Activated naive CD4-positive, alpha-beta T cell treated with anti-CD3 and anti-CD28 coated beads for 36 hours (primary cell): ENCODE measurements at places on chromosomes 12 and 14. TPM values are rescaled to one million over a fixed set of nuclear protein-coding genes. Genes with fewer than 3 reads are reported as not detected.
A peak's percentile ranks its signal among the peaks of the same experiment; 100 is the strongest.

DNA sequence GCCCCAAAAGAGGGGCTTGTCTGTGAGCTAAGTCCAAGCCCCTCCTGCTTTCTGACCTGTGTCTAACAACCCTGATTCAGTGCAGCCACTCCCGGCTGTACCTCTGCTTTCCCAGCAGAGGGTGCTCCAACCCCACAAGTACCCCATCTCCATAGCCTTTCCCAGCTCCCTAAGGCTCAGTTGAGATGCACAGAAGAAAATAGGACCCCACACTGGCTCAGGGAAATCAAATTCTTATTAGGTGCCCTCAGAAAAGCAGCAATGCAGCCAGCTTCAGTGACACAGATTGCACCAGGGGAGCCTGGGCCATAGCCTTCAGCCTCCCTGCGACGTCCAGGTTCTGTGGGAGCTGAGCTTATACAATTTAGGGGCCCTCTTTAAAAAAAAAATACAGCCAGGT is 49.9 kb downstream of the LRRC74A start:
- no peaks in the 10 kb centered on the region for H3K36me3 ChIP-seq
- H3K4me1 ChIP-seq = no peaks in the 10 kb centered on the region
- H3K27ac ChIP-seq = no peak overlapping the region
- H3K4me3 ChIP-seq = no peak overlapping the region

DNA sequence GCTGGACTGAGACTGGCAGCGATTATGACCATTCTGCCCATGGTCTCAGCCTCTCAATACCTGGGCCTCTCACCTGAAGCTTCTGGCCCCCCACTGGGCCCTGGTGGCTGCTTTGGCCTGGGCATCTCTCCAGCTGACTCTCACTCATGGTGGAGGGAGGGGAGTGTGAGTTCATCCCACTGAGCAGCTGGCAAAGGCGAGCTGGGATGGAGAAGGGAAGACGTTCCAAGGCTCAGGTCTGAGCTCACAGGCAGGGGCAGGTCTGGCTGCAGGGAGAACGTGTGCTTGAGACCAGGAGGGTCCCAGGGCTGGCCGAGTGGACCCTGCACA is 103.5 kb downstream of the TMEM121 start:
- no peak for DNase-seq
- no peak overlapping the region for H3K27ac ChIP-seq
- no peaks in the 10 kb centered on the region for H3K36me3 ChIP-seq
- H3K27me3 ChIP-seq = no peaks in the 10 kb centered on the region
- H3K4me1 ChIP-seq = no peaks in the 10 kb centered on the region
- no peak overlapping the region for H3K4me3 ChIP-seq

GRCh38 chr14:54450535-54450934 is 9.4 kb upstream of the CNIH1 start:
- no peak overlapping the region for H3K4me3 ChIP-seq
- no peak overlapping the region for H3K27ac ChIP-seq
- peaks cover 4% of the 10 kb centered on the region for H3K4me1 ChIP-seq
- H3K27me3 ChIP-seq = no peaks in the 10 kb centered on the region
- no peaks in the 10 kb centered on the region for H3K36me3 ChIP-seq

DNA sequence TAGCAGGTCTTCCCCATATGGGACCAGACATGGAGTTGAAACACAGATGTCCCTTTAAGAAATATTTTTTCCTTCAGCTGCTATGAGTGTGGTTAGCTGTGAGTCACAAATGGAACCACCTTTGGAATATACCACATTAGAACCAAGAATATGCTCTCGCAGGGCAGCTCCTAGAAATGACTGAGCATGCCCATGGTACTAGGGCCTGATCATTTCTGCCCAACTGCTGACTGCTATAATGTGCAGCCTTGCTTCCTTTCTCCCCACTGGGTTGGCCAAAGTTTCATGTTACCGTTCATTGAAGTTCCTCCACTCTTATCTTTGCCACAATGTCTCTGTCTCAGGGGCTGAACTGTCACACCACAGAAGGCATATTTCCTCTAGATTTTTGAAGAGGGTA is 1074.6 kb downstream of the FLRT2 start:
- no peaks in the 10 kb centered on the region for H3K36me3 ChIP-seq
- H3K27ac ChIP-seq = no peak overlapping the region
- H3K4me1 ChIP-seq = no peaks in the 10 kb centered on the region

- H3K4me3 ChIP-seq = no peak overlapping the region
- no peak overlapping the region for H3K27ac ChIP-seq
- H3K36me3 ChIP-seq = no peaks in the 10 kb centered on the region
These were observed 34.7 kb upstream of the FZD10 start for GRCh38 chr12:130127532-130127911.

DNA sequence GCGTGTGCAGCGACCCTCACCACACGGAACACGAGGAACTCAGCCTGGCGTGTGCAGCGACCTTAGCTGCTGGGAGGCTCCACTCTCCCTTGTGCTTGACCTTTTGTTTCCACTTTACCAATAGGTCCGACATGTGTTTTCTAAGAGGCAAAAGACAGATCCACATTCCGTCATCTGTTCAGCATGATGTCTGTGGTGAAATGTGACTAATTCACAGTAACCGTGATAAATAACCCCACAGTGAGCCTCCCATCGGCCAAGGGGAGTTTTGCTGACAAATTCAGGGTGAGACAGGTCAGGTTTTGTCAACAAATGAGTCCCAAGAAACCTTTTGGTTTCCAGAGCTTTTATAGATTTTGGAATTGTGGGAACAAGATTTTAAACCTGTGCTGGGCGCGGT is 55.9 kb downstream of the MOK start:
- no peaks in the 10 kb centered on the region for H3K4me1 ChIP-seq
- no peak overlapping the region for H3K27ac ChIP-seq
- no peaks in the 10 kb centered on the region for H3K27me3 ChIP-seq
- DNase-seq = no peak
- H3K4me3 ChIP-seq = no peak overlapping the region

GRCh38 chr12:122437656-122438121 is 15.2 kb upstream of the CLIP1 start:
- no peaks in the 10 kb centered on the region for H3K4me1 ChIP-seq
- no peak overlapping the region for H3K4me3 ChIP-seq
- no peak for DNase-seq

- H3K4me1 ChIP-seq = peaks cover 5% of the 10 kb centered on the region
- H3K36me3 ChIP-seq = no peaks in the 10 kb centered on the region
- no peak overlapping the region for H3K27ac ChIP-seq
- no peak for DNase-seq
These were observed 13.0 kb downstream of the TTC7B start for GRCh38 chr14:90803249-90803648.

DNA sequence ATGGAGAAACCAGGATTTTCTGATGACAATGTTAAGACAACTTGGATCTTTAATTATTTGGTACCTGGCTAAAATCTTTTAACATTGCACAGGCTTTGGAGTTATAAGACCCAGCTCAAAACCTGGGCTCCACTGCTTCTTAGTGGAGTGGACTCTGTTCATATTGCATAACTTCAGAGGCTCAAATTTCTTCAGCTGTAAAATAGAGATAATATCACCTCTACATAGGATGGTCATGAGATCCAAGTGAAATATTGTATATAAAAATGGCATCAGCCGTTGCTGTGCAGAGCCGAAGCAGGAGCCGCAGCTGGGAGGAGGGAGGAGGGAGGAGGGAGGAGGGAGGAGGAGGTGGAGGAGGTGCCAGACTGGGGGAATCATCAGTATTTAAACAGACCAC is 10.5 kb downstream of the NPC2 start:
- H3K4me1 ChIP-seq = no peaks in the 10 kb centered on the region
- DNase-seq = no peak
- H3K4me3 ChIP-seq = no peak overlapping the region
- H3K36me3 ChIP-seq = peaks cover 2% of the 10 kb centered on the region
- H3K27me3 ChIP-seq = no peaks in the 10 kb centered on the region
- H3K27ac ChIP-seq = no peak overlapping the region

DNA sequence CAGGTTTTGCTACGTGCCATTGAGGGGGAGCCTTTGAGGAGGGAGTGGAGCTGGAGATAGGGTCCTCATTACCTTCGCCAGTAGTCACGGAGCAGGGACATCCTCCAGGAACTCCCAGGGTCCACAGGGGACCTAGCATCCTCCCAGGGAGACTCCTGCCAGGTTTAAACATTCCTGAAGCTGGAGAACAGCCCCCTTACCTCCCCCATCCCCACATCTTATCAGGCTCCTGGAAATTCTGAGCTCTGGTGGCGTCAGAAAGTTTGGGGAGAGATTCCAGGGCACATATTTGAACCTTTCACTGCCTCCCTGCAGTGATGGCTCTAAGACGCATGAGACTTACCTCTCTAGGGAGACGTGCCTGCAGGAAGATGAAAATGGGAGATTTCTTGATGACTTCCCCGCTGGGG is 192.3 kb upstream of the GSC start:
- no peaks in the 10 kb centered on the region for H3K36me3 ChIP-seq
- no peak overlapping the region for H3K27ac ChIP-seq
- no peak for DNase-seq
- H3K4me1 ChIP-seq = no peaks in the 10 kb centered on the region
- peaks cover 16% of the 10 kb centered on the region for H3K27me3 ChIP-seq
- H3K4me3 ChIP-seq = no peak overlapping the region

DNA sequence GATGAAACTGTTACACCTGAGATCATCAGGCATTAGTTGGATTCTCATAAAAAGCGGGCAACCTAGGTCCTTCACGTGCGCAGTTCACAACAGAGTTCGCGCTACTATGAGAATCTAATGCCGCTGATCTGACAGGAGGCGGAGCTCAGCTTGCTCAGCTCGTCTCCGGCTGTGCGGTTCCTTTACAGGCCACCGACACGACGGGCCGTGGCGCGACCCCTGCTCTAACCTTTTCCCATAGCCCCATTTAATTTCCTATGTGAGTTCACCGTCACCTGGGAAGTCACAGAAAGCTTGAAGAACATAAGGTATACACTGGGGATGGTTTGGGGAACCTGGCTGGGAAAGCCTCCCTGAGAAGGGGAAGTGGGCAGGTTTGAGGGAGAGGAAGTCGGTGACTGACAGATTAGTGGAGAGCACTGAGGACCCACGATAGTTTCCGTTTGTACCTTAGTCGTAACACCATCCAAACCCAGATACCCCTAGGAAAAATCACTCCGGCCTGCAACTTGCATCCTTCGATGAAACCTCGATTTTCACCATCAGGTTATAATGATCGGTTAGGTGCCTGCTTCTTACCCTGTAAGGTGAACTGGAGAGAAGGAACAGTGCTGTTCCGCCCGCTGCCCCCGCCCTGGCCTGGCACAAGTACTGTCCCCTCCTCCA is 2.8 kb upstream of the AAAS start:
- peak overlapping the region; percentile 97 for H3K27ac ChIP-seq
- peak overlapping the region; percentile 93 for H3K4me3 ChIP-seq
- peak; percentile 72 for DNase-seq
- no peaks in the 10 kb centered on the region for H3K27me3 ChIP-seq

- H3K27ac ChIP-seq = no peak overlapping the region
- no peaks in the 10 kb centered on the region for H3K27me3 ChIP-seq
- no peak overlapping the region for H3K4me3 ChIP-seq
- no peaks in the 10 kb centered on the region for H3K36me3 ChIP-seq
These were observed 427.7 kb downstream of the FUT8 start for GRCh38 chr14:65840118-65840751.

DNA sequence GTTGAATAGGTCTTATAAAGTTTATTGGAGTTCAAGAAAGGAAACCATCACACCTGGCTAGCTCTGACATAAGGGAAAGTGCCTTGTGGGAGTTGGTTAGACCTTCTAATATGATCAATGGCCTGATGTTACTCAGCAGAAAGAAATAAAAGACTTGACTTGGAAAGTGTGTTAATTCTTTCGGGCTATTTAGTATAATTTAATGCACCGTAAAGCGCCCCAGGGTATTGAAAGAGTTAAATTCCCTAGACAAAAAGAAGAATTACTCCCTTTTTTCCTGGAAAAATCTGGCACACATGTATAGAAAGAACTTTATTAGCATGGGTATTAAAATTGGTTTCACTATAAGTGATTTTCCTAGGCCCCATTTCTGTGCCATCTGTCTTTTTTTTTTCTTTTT is 1125.7 kb upstream of the FLRT2 start:
- H3K27ac ChIP-seq = no peak overlapping the region
- no peak for DNase-seq
- no peak overlapping the region for H3K4me3 ChIP-seq
- no peaks in the 10 kb centered on the region for H3K27me3 ChIP-seq
- no peaks in the 10 kb centered on the region for H3K4me1 ChIP-seq

DNA sequence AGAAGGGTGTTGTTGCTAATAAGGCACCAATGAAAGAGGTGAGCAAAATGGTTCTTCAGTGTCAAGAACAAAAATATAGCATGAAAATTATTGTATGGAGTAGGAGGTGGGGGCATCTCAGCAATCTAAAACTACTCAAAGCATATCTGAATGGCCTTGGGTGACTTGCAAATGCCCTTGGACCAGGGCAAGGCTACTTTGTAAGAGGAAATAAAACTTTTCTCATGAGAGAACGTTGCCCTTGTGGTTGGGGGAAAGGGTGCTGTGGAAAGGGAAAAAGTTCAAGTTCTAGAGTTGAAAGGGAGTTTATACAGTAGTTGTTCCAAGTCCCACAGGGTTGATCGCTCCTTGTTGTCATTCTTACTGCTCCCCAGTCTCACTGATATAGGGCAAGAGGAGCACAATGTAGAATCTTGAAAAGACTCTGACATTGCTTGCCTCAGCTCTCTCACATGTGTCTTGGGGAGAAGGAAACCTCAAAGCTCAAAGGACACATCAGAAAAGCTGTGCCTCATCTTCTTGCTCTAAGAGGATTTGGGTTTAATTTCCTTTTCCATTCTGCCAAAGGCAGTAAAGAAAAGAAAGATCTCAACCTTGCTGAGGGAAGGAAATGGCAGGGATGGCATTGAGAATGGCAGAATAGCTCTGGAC is 270.5 kb downstream of the DUSP6 start:
- no peaks in the 10 kb centered on the region for H3K36me3 ChIP-seq
- H3K4me3 ChIP-seq = no peak overlapping the region
- peaks cover 12% of the 10 kb centered on the region for H3K4me1 ChIP-seq
- H3K27me3 ChIP-seq = peaks cover 6% of the 10 kb centered on the region
- DNase-seq = no peak

DNA sequence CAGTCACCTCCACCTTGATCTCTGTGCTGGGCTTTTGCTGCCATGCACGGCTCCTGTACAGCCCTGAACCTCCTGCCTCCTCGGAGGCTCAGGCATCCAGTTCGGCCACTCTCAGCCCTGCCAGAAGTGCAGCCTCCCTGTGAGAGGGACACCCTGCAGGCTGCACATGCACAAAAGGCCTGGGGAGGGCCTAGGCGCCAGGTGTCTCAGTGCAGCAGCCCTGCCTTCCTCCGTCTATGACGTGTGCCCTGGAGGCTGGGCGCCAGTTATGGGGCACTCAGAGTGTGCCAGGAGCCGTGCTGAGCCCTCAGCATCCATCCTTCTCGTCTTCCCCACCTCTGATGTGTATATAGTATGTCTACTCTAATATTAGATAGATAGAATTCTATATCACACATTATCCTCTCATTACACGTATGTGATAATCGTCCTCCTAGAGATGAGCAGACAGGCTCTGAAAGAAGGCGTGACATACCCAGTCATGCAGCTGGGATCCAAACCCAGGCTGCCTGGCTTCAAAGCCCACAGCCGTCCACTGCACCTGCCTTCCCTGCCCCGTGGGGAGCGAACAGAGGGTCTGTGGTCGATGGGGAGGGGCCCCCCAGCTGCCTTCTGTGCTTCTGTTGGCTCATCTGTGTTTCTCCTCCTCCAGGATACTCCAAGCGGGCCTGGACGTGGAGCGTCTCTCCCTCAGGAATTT is 101.1 kb downstream of the B4GALNT3 start:
- peaks cover 40% of the 10 kb centered on the region for H3K4me1 ChIP-seq
- H3K4me3 ChIP-seq = no peak overlapping the region
- no peaks in the 10 kb centered on the region for H3K27me3 ChIP-seq
- DNase-seq = no peak

Gene ARHGDIB
- total RNA-seq = 730 TPM

Gene KRT71
- not detected for total RNA-seq

Gene C12orf60
- total RNA-seq = 2.0 TPM

Gene EXOC5
- total RNA-seq = 68.1 TPM

Gene CFAP251
- 0.62 TPM for total RNA-seq

Gene SUOX
- 2.2 TPM for total RNA-seq

Gene CCDC198
- not detected for total RNA-seq

Gene ABCB9
- total RNA-seq = 5.9 TPM

Gene SLC17A8
- not detected for total RNA-seq

Gene IFNG-AS1
- total RNA-seq = 1.2 TPM
